ENCODE measurements at places on chromosomes 4 and X.
A peak's percentile ranks its signal among the peaks of the same experiment; 100 is the strongest.

- DNase-seq, result no peak
Observed at GRCh38 chr4:54540931-54541330, 116.8 kb upstream of the KIT start.

- DNase-seq, result no peak
Observed at GRCh38 chr4:123835831-123836590, 439.4 kb downstream of the SPRY1 start.

DNA sequence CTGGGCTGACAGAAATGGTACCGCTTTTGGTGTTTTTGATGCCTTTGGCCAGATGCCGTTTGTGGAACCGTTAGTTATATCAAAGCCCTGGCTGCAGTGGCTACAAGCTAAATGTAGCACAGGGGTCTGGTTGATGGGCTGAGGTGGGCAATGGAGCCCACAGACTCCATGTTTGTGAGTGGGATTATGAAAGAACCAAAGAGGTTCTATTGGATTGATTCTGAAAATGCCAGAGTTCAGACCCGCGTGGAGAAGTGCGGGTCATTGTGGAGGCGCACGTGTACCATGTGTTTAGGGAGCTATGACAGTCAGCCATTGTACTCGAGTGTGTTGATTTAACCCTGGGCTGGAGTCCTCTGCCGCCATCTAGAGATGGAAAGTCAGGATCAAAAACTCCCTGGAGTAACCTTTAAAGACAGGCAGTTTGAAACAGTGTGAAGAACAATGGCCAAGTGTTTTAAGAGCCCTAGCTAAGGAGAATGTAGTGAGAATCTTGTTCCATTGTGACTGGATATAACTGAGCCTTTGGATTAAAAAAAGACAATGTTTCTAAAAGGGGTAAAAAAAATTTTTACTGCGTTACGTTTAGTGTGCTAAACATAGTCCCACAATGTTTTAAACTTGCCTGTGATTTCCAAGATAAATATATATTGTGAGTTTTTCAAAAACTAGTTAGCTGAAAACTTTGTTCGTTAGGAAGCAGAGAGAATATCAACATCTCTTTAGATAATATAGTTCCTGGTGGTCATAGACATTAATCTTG lies 12.7 kb downstream of the ART3 start:
- DNase-seq, result peak; percentile 73

DNA sequence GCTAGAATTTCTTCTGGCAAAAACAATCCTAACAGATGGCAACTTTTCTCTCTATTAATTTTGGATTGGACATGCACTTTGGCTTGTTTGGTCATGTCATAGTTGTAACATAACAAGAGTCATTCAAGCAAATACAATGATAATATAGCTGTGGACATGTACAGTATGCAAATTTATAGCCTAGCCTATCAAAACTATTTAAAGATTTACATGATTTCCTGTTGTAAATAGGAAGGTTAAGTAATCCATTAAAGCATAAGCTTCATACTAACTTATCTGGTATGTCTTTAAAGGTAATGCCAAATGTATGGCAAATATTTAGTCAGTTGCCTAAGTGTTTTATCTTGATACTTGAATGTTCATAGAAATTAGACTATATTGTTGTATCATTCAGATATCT lies 45.3 kb downstream of the RPA4 start:
- no peak for DNase-seq

DNA sequence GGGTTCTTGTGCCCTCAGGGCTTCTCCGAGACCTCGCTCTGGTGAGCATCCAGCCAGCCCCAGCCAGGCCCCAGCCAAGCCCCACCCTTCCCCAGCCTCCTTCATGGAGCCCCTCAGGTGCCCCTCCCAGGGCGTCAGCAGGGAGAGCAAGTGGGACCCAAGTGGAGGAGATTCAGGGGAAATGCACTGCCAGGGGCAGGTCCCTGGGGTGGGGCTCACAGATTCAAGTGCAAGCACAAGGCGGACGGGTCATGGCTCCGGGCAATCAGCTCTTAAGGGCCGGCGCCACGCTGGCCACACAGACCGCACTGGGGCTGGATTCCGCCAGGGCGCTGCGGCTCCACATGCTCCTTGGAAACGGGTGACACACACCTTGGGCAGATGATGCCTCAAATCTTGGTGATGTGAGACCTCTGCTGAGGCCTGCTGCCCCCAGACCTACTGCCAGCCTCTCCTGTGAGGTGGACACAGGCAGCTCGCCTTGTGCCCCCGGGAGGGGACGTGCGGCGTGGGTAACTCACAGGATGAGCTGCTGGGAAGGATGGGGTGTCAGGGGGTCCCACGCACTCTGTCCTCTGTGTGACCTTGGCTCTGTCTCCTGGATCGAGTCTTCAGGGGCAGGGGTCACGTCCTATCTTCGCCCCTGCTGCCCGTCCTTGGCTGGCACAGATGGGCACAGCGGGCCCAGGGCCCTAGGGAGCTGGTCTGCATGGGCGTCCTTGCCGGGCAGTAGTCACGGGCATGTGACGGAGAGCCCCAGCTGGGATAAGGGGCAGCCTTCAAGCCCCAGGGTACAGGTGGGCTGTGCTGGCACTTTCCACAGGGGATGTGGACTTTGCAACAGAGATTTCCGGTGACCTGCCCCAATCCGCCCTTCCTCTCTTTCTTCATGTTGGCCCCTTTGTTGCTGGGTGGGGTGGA lies 17.1 kb downstream of the NAT8L start:
- DNase-seq, result no peak

GRCh38 chr4:1539859-1540600 lies 133.8 kb upstream of the NKX1-1 start:
- no peak for DNase-seq

DNA sequence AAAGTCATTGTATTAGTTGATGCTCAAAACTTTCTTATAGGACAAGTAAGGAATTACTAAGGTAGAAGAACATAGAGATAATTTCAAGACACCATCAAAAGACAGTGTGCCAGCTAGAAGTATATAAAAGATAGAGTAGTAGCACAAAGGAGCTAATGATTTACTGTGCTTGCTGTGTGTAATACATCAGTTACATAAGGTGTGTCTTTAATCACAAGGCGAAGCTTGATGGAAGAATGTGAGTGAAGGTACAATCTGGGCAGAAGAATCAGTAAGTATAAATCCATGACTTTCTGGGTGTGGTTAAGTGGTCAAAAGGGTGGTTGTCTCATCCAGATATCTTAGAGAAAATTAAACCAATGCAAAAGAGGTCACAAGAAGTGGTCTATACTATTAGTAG lies 95.1 kb upstream of the BOD1L1 start:
- DNase-seq, result no peak

GRCh38 chr4:141599853-141600252 lies 36.5 kb upstream of the IL15 start:
- no peak for DNase-seq

GRCh38 chrX:369563-370101 lies 17.1 kb downstream of the PPP2R3B start:
- no peak for DNase-seq
